ENCODE measurements at places on chromosomes 12 and 14.

GRCh38 chr14:73786636-73787485 lies 64.8 kb upstream of the PTGR2 start:
- peak; percentile 23 for DNase-seq

GRCh38 chr12:10165421-10165820 lies 6.5 kb downstream of the OLR1 start:
- no peak for DNase-seq

GRCh38 chr14:61876362-61877034 lies 114.3 kb downstream of the SNAPC1 start:
- DNase-seq: no peak

GRCh38 chr12:63918800-63919300 lies 74.3 kb downstream of the SRGAP1 start:
- no peak for DNase-seq

DNA sequence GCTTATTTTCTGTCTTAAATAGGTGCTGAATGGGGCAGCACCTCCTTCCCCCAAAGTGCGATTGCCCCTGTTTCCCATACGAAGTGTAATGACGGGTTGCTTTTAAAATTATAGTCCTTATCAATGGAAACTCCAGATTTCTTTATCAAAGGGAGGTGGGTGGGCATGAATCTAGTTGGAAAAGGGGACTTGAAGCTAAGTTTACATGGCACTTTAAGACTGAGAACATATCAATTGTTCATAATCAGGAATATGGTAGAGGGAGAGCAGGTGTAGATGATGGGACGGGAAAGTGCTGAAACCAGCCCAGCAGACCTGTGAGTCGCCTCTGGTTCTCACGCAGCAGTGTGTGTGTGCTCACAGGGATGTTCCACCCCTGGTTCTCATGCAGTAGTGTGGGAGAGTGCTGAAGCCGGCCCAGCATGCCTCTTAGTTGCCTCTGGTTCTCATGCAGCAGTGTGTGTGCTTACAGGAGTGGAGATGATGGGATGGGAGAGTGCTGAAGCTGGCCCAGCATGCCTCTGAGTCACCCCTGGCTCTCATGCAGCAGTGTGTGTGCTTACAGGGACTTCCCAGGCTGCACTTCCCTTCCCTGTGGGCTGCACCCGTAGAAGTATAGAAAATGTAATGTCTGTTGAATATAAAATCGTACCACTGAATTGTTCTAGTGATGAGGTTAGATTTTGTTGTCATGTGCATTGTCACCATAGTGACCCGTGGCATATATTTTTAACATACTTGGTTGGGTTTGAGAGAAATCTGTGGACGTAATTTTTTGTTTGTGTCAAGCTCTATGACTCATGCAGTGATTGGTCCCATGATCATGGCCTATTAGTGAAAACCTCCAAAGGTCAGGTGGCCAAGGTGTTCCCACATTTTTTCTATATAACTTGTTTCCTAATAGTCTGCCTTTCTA lies 51.6 kb downstream of the GPATCH2L start:
- no peak for DNase-seq

DNA sequence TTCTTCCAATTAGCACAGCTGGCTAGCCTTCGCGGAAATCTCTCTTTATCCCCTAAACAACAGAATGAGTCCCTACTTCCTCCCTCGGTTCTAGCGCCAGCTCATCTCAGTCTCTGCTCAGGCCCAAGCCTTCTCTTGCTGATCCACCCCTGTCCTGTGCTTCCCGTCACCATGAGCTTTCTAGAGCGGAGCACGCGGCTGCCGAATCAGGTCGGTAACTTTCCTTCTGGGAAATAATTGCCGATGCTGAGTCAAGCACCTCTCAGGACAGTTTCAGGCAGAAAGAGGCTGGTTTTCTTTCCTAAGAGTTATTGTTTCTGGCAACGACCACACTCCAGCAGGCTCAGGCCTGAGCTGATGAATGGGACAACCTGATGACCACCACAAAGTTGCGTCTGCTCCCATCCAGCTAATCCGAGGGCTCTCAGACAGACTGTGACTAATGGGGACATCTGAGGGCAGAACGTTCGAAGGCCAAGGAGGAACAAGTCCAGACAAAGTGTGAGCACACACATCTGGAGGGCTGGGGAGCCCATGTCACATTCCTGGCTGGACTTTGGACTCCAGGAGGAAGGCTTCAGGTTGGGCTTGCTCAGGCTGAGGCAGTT lies 13.6 kb upstream of the GPR68 start:
- no peak for DNase-seq

DNA sequence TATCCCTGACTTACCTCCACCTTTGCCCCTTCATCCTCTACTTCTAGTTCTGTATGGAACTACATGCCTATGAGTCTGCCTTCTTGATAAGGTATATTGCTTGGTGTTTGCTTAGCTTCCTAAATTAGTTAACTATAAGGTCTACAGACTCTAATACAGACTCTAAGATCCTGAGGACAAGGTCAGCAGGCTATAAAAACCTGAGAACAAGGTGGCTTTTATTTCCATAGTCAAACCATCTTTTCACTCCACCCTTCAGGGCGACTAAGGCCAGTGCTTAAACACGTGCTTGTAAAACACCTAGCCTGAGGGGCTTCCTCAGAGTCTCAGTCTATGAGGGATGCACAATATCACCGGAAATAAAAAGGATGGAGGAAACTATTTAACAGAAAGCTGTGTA lies 36.1 kb upstream of the COL2A1 start:
- no peak for DNase-seq

DNA sequence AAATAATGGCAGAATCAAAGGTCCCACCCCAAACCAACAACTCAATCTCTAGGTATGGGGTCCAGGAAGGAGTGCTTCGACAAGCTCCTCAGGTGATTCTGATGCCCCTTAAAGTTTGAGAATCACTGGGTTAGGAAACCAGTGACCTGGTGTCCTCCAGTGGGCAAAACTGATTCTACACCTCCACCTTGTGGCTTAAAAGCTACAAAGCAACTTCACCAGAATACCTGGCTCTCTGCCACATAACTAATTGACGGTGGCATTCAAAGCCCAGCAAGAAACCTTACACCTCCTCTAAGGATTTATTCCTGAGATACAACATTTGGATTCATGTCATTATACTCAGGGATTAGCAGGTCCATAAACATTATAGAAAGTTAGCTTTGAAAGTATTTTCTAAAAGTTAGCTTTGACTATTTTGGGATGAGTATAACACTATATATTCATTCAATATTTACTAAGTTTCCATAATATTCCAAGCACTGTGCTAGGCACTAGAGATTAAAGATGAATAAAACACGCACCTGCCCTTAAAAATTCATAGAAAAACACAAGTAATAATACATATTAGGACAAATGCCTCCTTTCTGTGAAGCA lies 45.4 kb downstream of the DCAF5 start:
- DNase-seq: peak; percentile 12

DNA sequence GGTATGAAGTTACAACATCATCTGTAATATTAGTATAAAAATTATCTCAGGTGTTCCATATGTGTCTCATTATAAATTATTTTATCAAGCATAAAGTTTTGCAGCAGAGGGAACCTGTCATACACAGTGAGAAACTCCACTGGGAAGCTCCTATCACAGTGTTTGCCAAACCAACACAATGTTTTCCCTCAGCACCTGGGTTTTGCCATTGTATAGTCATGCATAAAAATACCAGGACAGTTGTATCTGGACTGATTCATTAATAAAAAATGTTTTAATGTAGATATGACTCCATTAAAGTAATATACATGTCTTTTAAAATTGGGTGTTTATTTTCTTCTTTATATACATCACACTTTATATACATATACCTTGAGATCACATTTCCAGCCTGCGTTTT lies 56.6 kb downstream of the METTL25 start:
- DNase-seq: no peak
